NCI-H2081 treated with DMSO at 0.1 percent for 48 hours (cell line): ENCODE measurements at places on chromosomes 13 and 19.

GRCh38 chr19:19502808-19503602 lies 12.3 kb downstream of the TSSK6 start:
- DNase-seq: no peak

- no peak for DNase-seq
Observed at GRCh38 chr19:46000491-46001246, 5.4 kb downstream of the CCDC61 start.

- DNase-seq: no peak
Observed at GRCh38 chr13:28620011-28620830, 38.7 kb upstream of the POMP start.

DNA sequence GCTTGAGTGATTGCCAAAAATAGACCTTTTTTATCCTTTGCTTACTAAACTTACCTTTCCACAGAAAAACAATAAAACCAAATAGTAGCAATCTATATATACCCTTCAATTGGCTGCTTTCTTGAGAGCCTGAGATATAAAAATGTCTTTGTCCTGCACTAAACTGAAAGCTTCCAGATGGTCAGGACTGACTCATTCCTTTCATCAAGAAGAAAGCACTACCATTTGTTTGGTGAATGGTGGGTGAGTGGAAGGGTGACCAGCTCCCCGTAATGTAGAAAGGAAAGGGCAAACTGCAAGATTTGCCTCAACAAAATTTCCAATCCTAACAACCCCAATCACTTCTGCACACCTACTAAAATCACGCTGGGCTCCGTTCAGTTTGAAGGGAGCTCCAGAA lies 67.8 kb downstream of the SACS start:
- no peak for DNase-seq

- DNase-seq: no peak
Observed at GRCh38 chr19:16957855-16958254, 68.8 kb downstream of the CPAMD8 start.

DNA sequence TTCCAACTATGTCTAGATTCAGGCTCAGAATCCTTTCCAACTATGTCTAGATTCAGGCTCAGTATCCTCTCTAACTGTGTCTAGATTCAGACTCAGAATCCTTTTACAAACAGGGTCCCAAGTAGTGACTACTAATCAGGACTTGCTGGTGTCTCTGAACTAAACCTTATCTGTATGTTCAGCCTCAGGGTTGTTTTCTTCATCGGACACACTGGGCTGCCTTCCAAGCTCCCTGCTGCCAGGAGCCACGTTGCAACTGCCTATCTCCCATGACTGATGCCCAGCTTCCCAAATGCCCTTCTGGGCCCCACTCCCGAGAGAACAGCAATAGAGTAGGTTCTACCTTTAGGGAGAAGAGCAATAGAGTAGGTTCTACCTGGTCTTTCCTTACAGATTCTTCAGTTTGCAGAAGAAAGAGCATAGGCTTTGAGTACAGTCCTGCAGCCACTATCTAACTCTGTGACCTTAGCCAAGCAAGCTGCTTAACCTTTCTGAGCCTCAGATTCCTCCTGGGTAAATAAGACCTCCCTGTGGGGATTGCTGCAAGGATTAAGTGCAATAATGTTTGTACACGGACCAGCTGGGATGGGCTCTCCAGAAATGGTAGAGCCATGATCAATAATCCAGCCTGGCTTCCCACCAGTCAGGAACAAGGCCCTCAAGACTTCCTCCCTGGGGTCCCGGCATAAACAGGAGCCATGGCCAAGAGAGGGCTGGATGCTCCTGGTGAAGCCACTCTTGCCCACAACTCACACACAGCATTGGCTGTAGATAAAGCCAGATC lies 61.5 kb downstream of the ZIC5 start:
- no peak for DNase-seq
